Osteoblast (primary cell): ENCODE measurements at places on chromosomes 7 and 10. TPM values are rescaled to one million over a fixed set of nuclear protein-coding genes. Genes with fewer than 3 reads are reported as not detected.

Gene BAIAP2L1
- total RNA-seq = 7.7 and 10.5 TPM in 2 replicates

Gene C10orf62
- total RNA-seq = 0.29 and 0.36 TPM in 2 replicates

Gene CRYGN
- 0.59 and 0.72 TPM in 2 replicates for total RNA-seq

Gene FANK1
- total RNA-seq = 8.3 and 8.5 TPM in 2 replicates

Gene H2BK1
- not detected in 2 replicates for total RNA-seq

Gene CALHM1
- total RNA-seq = not detected in 2 replicates

Gene LRRC4
- total RNA-seq = 0.29 and 0.72 TPM in 2 replicates

Gene LIPM
- total RNA-seq = not detected in 2 replicates

Gene FAM131B
- 1.2 and 1.4 TPM in 2 replicates for total RNA-seq

Gene EBF3
- total RNA-seq = 31.8 and 35.4 TPM in 2 replicates

Gene NODAL
- total RNA-seq = not detected in 2 replicates
